ENCODE measurements at places on chromosomes 16 and 17. TPM values are rescaled to one million over a fixed set of nuclear protein-coding genes. Genes with fewer than 3 reads are reported as not detected.

Gene RAMP2
- total RNA-seq: not detected

DNA sequence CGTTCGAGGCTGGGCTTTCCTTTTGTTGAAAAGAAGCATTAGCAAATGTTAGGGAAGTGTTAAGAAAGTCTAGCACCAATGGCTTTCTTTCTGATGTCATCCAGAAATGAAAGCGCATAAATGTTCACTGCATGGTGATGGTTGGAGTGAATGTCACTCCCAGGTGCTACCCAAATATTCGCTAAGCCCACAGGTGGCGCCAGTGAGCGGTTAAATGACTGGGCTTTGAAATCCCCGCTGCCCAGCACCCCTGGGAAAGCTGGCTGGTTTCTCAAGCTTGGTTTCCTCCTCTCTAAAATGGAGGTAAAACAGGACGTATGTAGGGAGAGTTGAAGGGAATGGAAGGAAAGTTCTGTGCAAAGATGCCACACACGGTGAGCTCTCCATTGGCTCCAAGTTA, 104.4 kb downstream of the IRX5 start:
- H3K27me3 ChIP-seq: peaks cover 7% of the 10 kb centered on the region
- no peak overlapping the region for H3K4me3 ChIP-seq
- H3K4me1 ChIP-seq: no peaks in the 10 kb centered on the region
- no peaks in the 10 kb centered on the region for H3K36me3 ChIP-seq
- H3K27ac ChIP-seq: no peak overlapping the region

- peaks cover 7% of the 10 kb centered on the region for H3K27me3 ChIP-seq
- no peak for DNase-seq
- H3K4me1 ChIP-seq: no peaks in the 10 kb centered on the region
- no peaks in the 10 kb centered on the region for H3K36me3 ChIP-seq
Observed at GRCh38 chr16:82037666-82038065, 2.6 kb downstream of the HSD17B2 start.

GRCh38 chr17:56675876-56676660, 82.6 kb downstream of the NOG start:
- no peak overlapping the region for H3K27ac ChIP-seq
- H3K4me1 ChIP-seq: peaks cover 19% of the 10 kb centered on the region
- no peak for DNase-seq
- no peaks in the 10 kb centered on the region for H3K36me3 ChIP-seq
- no peak overlapping the region for H3K4me3 ChIP-seq

Data from activated naive CD4-positive, alpha-beta T cell treated with anti-CD3 and anti-CD28 coated beads for 36 hours (primary cell).